Activated CD8-positive, alpha-beta memory T cell treated with anti-CD3 and anti-CD28 coated beads, Interleukin-2, amount 10 ng/mL, durations not matched to agents 7 days and 5 days (primary cell): ENCODE measurements at places on chromosomes 12 and 14. TPM values are rescaled to one million over a fixed set of nuclear protein-coding genes. Genes with fewer than 3 reads are reported as not detected.

DNA sequence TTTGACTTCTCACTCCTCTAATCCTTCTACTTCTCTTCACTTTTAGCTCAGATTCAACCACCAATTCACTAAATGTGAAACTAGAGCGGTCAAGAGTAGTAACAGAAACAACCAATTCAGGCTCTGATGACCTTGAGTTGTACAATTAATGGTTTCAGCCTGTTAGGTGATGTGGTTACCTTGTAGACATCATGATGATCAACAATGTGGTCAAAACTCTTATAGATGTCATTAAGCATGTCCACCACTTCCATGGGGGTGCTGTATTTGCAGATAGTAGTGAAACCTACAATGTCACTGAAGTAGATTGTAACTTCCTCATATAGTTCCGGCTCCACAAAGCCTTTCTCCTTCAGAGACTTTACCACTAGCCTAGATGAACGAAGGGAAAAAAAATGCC is 54.1 kb upstream of the PLBD1 start:
- no peak overlapping the region for H3K27ac ChIP-seq
- H3K27me3 ChIP-seq, result peaks cover 5% of the 10 kb centered on the region
- H3K4me3 ChIP-seq, result no peak overlapping the region
- H3K4me1 ChIP-seq, result no peaks in the 10 kb centered on the region

DNA sequence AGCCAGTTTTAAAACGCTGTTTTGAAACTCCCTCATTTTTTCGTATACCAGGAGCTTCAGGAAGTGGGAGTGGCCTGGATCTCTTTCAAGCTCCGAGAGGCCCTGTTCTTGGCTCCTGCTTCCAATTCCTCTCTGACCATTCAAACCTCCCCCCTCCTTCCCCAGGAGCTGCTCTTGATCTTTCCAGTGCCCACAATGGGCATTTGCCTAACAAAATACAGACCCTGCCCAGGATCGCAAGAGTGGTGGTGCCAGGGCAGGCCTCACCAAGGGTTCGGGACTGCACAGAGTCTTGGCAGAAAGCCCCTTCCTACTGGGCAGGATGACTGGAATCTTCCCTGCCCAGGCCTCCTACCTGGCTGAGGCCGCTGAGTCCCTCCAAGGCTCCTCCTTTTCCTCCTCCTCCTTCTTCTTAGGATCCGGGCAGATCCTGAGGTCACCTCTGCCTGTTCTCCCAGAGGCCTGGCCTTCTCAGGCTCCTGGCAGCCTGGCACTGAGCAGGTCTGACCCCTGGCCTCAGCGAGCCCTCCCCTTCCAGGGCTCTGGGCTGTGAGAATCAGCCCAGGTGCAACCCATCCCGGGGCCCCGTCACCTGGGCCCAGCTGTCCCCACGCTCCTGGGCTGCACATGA is 46.9 kb upstream of the NOS1 start:
- H3K27me3 ChIP-seq, result no peaks in the 10 kb centered on the region
- DNase-seq, result no peak
- no peaks in the 10 kb centered on the region for H3K4me1 ChIP-seq
- H3K36me3 ChIP-seq, result no peaks in the 10 kb centered on the region
- H3K27ac ChIP-seq, result no peak overlapping the region
- no peak overlapping the region for H3K4me3 ChIP-seq

DNA sequence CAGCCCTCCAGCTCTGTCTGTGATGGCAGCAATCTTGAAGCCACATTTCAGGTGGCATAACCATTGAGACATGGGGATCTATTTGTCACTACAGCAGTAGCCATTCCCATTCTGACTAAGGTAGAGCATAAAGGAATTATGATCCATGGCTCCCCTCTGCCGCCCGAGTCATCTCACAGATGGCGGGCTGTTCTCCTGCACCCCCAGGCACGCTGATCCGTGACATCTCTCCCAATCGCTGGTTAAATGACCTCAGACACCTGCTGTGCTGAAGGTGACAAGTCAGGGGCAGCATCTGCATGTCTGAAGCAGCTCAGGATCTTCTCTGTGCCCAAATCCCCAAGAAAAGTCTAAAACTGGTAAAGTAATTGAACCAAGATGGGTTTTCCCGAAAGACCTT is 124.3 kb downstream of the ZFP36L1 start:
- H3K36me3 ChIP-seq, result peaks cover 4% of the 10 kb centered on the region
- no peak overlapping the region for H3K4me3 ChIP-seq
- H3K27me3 ChIP-seq, result no peaks in the 10 kb centered on the region
- no peak overlapping the region for H3K27ac ChIP-seq
- H3K4me1 ChIP-seq, result peaks cover 21% of the 10 kb centered on the region

- no peak overlapping the region for H3K4me3 ChIP-seq
- no peak overlapping the region for H3K27ac ChIP-seq
- H3K4me1 ChIP-seq, result peaks cover 7% of the 10 kb centered on the region
- no peaks in the 10 kb centered on the region for H3K27me3 ChIP-seq
- no peak for DNase-seq
Observed at GRCh38 chr12:121934309-121934664, 15.9 kb downstream of the CFAP251 start.

DNA sequence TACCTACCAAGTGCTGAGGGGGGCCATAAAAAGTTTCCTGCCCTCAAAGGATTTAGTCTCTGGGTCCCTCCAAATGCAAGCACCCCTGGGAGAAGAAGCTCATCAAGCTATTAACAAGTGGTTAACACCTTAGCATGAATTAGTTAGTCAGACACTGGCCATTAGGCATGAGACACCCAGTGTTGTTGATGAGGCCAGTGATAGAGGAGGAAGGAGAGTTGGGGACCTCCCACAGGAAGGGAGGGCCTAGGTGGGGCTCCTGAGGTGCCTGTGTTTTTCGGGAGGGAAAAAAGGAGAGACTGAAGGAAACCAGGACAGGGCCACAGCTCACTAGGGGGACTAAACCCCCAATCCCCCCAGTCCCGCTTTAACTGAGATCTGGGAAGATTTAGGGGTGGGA is 4.5 kb upstream of the KRT71 start:
- H3K4me3 ChIP-seq, result no peak overlapping the region
- peaks cover 2% of the 10 kb centered on the region for H3K4me1 ChIP-seq
- H3K27me3 ChIP-seq, result peaks cover 44% of the 10 kb centered on the region
- no peaks in the 10 kb centered on the region for H3K36me3 ChIP-seq
- no peak for DNase-seq

DNA sequence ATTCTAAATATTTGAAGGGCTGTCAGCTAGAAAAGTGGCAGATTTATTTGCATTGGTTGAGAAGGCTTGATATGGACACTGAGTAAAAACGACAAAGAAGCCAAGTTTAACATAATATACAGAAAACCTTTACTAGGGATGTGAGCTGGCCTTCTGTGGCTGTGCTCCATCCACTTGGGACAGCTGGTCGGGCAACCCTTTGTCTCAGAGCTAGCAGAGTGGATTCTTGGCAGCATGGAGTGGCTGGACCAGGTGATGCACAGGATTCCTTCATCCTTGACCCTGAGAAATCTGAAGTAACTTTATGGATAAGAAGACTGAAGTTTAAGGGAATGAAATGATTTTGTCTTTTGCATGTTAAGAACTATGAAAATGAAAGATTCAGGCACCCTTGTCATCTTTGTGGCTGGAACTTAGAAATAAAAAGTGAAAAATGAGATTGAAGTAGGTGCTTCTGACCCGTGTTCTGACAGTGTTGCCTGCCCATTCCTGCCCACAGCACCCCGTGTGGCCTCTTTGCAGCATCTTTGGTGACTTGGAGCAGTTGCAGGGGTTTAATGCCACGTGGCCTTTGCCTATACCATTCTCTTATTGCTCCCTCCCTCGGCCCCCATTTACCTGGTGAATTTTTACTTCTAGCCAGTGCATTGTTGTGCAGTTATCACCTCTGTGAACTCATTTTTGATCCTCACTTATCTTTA is 32.6 kb downstream of the PELI2 start:
- H3K27me3 ChIP-seq, result no peaks in the 10 kb centered on the region
- H3K36me3 ChIP-seq, result no peaks in the 10 kb centered on the region
- H3K4me3 ChIP-seq, result no peak overlapping the region
- peaks cover 29% of the 10 kb centered on the region for H3K4me1 ChIP-seq

Gene UNC119B
- 22.9 TPM for total RNA-seq

Gene ST8SIA1
- 4.6 TPM for total RNA-seq

Gene ACVRL1
- total RNA-seq, result not detected
